Endodermal cell (in vitro differentiated cells): ENCODE measurements at places on chromosomes 1 and 21. TPM values are rescaled to one million over a fixed set of nuclear protein-coding genes. Genes with fewer than 3 reads are reported as not detected.
A peak's percentile ranks its signal among the peaks of the same experiment; 100 is the strongest.

The NBPF11 gene
- total RNA-seq: 16.0 to 21.1 TPM (median 21.1 TPM) in 3 replicates

- no peaks in the 10 kb centered on the region for H3K4me1 ChIP-seq
- peak; percentile 66 for DNase-seq
- no peak overlapping the region for H3K4me3 ChIP-seq
- no peaks in the 10 kb centered on the region for H3K27me3 ChIP-seq
Observed at GRCh38 chr1:234683861-234684632, 74.1 kb upstream of the IRF2BP2 start.

The IL19 gene
- total RNA-seq: not detected in 2 replicates

DNA sequence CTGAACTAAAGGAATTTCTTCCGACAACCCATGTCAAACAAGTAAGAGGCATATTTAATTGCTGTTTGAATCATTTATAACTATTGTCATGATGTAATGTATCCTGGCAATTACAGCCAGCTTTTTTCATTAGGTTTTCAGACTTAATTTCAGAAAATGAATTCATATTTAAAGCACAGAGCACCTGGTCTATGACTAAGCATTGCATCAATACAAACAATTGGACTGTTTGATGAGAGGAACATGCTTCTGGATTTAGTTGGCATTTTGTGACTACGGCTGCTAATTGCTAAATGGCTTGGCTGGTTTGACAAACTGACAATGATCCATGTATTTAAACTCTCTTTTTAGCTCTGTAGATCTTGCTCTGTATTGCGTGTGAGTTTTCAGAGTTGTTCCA lies 853.4 kb downstream of the NCAM2 start:
- no peak overlapping the region for H3K4me3 ChIP-seq
- DNase-seq: no peak
- H3K36me3 ChIP-seq: no peaks in the 10 kb centered on the region
- H3K27ac ChIP-seq: no peak overlapping the region
- H3K4me1 ChIP-seq: no peaks in the 10 kb centered on the region

The MAP1LC3C gene
- total RNA-seq: 0.31 TPM in 1 of 3 replicates, not detected in the others

GRCh38 chr1:90133133-90133532 lies 138.2 kb downstream of the ZNF326 start:
- no peaks in the 10 kb centered on the region for H3K36me3 ChIP-seq
- DNase-seq: peak; percentile 77
- no peak overlapping the region for H3K4me3 ChIP-seq
- H3K4me1 ChIP-seq: peaks cover 6% of the 10 kb centered on the region
- no peak overlapping the region for H3K27ac ChIP-seq

DNA sequence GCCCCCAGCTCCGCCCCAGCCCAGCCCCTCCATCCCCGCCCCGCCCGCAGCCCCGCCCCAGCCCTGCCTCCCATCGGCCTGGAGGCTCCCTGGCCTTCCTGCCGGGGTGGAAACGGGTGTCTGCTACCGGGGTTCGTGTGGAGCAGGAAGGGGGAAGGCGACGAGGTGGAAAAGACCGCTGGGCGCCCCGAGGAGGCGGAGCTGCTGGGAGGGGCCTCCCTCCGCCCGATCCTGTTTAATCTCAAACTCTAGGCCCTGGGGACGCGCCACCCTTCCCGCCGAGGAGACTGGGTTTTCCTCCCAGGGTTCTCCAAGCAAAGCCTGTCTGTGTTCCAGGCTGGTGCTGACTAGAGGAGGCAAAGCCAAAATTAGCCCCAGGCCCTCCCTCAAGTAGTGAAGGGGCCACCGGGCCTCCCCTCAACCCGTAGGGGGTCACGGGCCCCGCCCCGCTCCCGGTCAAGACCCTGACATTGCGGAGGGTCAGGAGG lies 16.2 kb upstream of the TTLL10 start:
- H3K27ac ChIP-seq: peak overlapping the region; percentile 94
- H3K36me3 ChIP-seq: no peaks in the 10 kb centered on the region
- H3K4me1 ChIP-seq: peaks cover 4% of the 10 kb centered on the region
- peak; percentile 90 for DNase-seq
- H3K4me3 ChIP-seq: peak overlapping the region; percentile 64

GRCh38 chr1:111285879-111286278 lies 4.8 kb upstream of the CHIA start:
- H3K36me3 ChIP-seq: no peaks in the 10 kb centered on the region
- peaks cover 15% of the 10 kb centered on the region for H3K4me1 ChIP-seq
- peak; percentile 55 for DNase-seq
- H3K4me3 ChIP-seq: no peak overlapping the region
- H3K27ac ChIP-seq: no peak overlapping the region

GRCh38 chr1:25837262-25837875 lies 17.6 kb downstream of the MTFR1L start:
- no peak overlapping the region for H3K4me3 ChIP-seq
- peaks cover 12% of the 10 kb centered on the region for H3K4me1 ChIP-seq
- DNase-seq: no peak
- no peaks in the 10 kb centered on the region for H3K27me3 ChIP-seq

The C8A gene
- total RNA-seq: not detected in 3 replicates

DNA sequence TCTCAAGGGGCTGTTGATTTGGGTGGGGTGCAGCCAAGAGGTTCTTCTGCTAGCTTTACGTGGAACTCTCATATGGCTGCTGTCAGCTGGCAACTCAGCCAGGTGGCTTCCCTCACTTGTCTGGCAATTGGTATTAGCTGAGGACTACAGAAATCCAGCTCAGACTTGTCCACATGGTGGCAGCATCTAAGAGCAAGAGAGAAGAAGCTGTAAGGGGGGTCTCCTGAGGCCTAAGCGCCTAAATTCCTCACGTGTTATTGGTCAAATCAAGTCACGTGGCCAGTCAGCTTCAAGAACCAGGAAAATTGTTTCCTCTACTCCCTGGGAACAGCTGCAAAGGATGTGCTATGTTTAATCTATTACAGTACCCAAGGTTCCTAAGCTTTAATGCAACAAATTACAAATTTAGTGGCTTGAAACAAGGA lies 4.2 kb upstream of the DYRK3 start:
- peak; percentile 91 for DNase-seq
- no peak overlapping the region for H3K4me3 ChIP-seq
- H3K36me3 ChIP-seq: no peaks in the 10 kb centered on the region
- H3K27me3 ChIP-seq: peaks cover 5% of the 10 kb centered on the region
- no peak overlapping the region for H3K27ac ChIP-seq

The HMGB4 gene
- total RNA-seq: not detected in 3 replicates

The LCE2C gene
- not detected in 2 replicates for total RNA-seq

The CR1 gene
- total RNA-seq: 0.07 TPM in 2 replicates

GRCh38 chr1:30822966-30823581 lies 65.5 kb upstream of the LAPTM5 start:
- no peak overlapping the region for H3K4me3 ChIP-seq
- no peaks in the 10 kb centered on the region for H3K4me1 ChIP-seq

The S100A10 gene
- 851 to 930 TPM (median 880 TPM) in 3 replicates for total RNA-seq

- H3K36me3 ChIP-seq: no peaks in the 10 kb centered on the region
- H3K4me1 ChIP-seq: no peaks in the 10 kb centered on the region
- no peak overlapping the region for H3K4me3 ChIP-seq
- no peaks in the 10 kb centered on the region for H3K27me3 ChIP-seq
Observed at GRCh38 chr1:162854245-162854882, 6.6 kb downstream of the CCDC190 start.

- H3K27ac ChIP-seq: no peak overlapping the region
- no peak for DNase-seq
- H3K4me1 ChIP-seq: peaks cover 5% of the 10 kb centered on the region
- H3K4me3 ChIP-seq: no peak overlapping the region
- H3K36me3 ChIP-seq: no peaks in the 10 kb centered on the region
Observed at GRCh38 chr1:236692128-236692527, 5.8 kb downstream of the ACTN2 start.
